ENCODE measurements at places on chromosomes 11 and 22.

DNA sequence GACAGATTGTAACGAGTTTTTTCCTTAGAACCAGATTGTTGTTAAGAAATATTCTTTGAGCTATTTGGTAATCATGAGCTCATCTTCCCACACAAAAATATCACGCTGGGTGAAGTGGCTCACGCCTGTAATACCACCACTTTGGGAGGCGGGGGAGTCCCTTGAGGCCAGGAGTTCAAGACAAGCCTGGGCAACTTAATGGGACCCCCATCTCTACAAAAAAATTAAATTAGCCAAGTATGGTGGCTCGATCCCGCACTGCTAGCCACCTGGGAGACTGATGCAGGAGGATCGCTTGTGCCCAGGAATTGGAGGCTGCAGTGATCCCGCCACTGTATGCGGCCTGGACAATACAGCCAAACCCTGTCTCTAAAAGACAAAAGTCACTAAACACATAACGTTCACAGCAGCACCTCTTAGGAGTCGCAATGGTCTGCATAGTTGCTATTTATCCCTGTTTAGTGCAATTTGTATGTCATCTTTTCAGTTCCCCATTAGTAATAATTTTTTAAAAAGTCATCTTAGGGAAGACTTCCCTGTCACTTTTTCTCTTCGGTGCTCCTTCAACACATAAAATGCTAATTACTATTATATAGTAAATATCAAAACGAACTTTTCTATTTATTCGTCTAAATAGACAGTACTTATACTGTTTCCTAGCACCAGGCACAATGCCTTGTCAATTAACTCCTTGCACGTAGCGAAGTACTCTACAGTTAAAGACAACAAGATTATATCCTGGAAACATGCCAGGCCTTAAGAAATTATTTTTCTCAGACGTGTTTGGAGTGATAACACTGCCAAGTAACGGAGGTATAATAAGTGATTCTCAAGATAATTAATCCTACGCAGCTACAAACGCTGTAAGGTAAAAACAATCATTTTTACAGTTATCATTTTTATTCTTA lies 1.1 kb downstream of the ST13 start:
- DNase-seq = peak; percentile 52

- DNase-seq = no peak
These were observed 77.5 kb downstream of the KCNJ1 start for GRCh38 chr11:128789497-128790150.

DNA sequence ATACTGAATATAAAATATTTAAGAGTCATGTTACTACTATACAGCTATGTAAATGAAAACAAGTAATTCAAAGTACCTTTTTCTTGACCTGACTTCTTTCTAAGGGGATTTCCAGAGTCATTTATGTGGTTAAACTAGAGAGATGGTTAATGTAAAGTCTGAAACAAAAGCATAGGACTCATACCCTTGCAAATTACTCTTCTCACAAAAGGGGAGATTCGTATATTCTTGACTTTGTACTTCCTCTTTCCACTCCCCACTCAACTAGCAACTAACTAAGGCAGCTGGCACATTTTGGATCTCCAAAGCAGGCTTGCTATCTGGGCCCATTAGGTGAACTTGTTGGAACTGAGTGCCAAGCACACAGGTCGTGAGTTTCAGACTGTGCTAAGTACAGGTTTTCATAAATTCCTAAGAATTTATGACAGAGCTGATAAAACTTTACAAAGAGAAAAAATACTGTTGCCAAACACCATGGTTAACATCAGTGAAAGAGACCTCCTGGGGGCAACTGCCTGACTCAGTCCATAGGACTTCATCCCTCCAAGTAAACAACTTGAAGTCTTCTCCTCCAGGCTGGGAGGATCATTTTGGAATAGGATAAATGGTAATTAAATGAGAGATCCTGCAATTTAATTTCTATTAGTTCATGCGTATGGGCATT lies 77.0 kb upstream of the DDI1 start:
- DNase-seq = peak; percentile 26

GRCh38 chr11:126570489-126570888 lies 215.0 kb downstream of the ST3GAL4 start:
- DNase-seq = peak; percentile 55

DNA sequence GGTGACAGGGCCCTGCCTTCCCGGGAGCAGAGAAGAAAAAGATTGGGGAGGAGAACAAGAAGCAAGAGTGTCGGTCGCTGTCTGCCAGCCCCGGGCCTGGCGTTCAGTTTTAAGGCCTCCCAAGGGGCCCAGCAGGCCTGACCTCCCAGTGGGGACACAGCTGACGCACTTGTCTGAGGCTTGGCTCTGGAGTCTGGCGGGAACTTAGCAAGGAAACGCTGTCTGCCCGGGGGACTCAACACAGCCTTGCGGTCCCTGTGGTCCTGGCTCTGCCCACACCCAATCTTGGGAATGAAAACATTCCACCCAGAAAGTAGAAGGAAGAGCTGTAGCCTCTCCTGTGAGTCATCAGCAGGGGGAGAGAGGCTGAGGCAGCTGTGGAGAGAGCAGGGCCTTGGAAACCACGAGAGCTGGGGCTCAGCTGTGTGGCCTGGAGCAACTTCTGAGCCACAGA lies 54.4 kb downstream of the TRAF6 start:
- DNase-seq = peak; percentile 85

- no peak for DNase-seq
These were observed 50.5 kb upstream of the SHISAL1 start for GRCh38 chr22:44363013-44363979.

DNA sequence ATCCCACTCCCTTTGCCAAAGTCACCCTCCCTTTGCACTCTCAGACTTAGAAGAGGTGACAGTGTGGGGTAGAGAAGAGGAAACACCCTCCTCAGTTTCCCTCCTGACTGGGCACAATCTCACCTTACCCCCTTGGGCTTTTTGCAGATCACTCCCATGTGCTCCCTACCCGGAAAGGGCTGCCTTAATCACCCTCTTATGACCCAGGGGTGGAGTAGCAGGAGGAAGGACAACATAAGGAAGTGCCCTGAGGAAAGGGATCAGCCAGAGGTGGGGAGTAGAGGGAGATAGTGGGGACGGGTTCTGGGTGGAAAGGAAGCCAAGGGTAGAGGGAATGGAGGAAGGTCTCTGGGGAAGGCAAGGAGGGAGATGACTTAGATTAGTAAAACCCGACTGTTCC lies 52.0 kb downstream of the NRXN2 start:
- no peak for DNase-seq

DNA sequence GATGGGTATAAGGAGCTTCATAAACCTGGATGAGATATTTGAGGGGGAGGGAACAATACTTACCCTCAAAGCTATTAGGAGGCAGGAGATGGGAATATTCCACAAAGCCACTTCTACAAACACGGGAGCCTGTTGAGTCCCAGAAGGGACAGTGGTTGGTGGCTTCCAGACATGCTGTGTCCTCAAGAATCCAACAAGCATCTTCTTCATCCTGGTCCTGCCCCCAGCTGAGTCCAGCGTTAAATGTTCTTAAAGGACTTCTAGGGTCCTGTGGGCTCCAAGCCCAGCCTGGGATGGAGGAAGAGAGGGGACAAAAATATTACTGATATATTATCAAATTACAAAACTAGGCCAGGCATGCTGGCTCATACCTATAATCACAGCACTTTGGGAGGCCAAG lies 2.3 kb downstream of the CSKMT start:
- DNase-seq = no peak
